Caki2 (cell line): ENCODE measurements at places on chromosomes 5 and 9. TPM values are rescaled to one million over a fixed set of nuclear protein-coding genes. Genes with fewer than 3 reads are reported as not detected.

DNA sequence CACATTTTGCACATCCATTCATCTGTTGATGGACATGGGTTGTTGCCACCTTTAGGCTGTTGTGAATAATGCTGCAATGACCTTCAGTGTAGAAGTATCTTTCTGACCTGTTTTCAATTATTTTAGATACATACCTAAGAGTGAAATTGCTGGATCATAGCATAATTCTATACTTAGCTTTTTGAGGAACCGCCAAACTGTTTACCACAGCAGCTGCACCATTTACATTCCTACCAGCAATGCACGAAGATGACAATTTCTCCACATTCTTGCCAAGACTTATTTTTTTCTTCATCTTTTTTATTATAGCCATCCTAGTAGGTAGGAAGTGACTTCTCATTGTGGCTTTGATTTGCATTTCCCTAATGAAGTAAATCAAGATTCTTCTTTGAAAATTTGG lies 36.5 kb upstream of the ASTN2 start:
- no peak for DNase-seq

Gene GLE1
- total RNA-seq, result 42.4 and 45.8 TPM in 2 replicates

Gene MAMDC2
- 0.26 and 3.1 TPM in 2 replicates for total RNA-seq

GRCh38 chr5:94691291-94691690 lies 72.8 kb downstream of the SLF1 start:
- DNase-seq, result no peak

DNA sequence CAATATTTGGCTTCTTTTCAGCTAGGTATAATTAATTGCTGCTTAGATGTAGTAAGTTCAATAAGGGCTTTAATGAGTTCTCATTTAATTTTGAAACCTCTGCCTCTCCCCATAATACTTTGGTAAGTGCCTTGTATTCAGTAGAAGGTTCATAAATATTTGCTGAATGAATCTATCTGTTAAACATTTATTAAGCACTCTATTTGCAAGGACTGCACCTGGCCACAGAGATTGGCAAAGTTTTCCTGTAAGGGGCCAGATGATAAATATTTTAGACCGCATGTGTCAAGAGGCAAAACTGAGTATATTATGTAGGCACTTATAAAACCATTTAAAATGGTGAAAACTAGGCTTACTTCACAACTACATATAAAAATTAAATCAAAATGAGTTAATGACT lies 19.0 kb upstream of the GNA14 start:
- DNase-seq, result no peak

DNA sequence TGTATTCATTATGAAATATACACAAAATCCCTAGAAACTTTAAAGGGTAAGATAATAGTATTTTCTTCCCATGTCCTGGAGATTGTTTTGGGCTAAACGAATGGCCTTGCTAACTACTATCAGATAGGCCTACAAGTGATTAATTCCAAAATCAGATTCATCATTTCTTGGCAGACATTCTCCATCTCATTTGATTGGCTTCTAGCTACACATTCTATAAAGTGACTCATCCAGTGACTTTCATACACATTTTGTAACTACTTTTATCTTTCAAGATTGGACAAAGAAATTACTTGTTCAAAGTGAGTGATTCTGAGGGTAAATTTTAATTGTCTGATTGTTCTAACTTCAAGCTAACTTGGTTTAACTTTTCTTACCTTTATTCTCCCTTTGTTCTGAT lies 93.3 kb downstream of the RAPGEF6 start:
- DNase-seq, result no peak

Gene LCN1
- total RNA-seq, result not detected in 2 replicates

DNA sequence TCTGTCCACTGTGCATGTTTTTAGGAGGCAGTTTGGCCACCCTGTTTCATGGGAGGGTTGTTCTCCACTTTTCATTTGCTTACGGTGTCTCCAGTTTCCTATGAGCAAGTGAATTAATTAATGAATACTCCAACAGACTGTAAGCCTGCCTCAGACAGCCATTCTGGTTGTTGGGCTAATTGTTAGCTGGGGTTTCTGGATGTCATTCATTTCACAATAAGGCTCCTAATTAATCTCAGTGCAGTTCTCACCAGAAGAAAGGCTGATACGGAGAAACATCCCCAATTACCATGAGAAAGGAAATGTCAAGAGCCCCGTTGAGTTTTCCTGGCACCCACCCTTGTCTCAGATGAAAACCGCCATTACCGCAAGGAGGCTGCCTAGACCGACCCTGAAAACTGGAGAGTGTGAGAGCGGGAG lies 75.8 kb downstream of the MAP1B start:
- DNase-seq, result no peak

- no peak for DNase-seq
These were observed 98.6 kb upstream of the MSX2 start for GRCh38 chr5:174625591-174626350.
